Epithelial cell of proximal tubule (primary cell): ENCODE measurements at places on chromosomes 11 and 22.
A peak's percentile ranks its signal among the peaks of the same experiment; 100 is the strongest.

DNA sequence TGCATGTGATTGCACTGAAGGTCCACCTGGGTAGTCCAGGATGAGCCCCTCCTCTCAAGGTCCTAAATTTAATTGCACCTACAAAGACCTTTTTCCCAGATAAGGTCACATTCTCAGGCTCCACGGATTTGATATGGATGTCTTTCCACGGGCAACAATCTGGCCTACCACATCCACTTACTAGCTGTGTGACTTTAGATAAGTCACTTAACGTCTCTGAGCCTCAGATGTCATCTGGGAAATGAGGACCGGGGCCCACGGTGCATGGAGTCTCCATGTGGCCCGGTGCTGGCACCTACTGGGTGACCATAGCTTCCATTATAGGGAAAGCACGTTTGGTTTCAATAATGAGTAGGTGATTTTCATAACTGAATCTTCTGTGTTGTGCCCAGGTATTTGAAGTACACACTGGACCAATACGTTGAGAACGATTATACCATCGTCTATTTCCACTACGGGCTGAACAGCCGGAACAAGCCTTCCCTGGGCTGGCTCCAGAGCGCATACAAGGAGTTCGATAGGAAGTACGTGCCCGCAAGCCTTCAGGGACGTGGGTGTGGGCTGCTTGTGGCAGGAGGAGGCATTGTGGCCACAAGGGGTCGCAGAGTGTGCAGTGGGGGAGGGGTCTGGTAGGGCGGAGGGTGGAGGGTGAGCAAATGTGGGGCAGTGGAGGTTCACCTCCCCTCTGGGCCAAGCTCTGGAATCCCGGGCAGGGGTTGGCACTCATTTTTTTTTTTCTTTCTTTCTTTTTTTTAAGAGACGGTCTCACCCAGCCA, 55.7 kb downstream of the ARHGAP8 start:
- no peak for DNase-seq

GRCh38 chr11:64007160-64007628, 21.0 kb downstream of the OTUB1 start:
- DNase-seq: no peak

GRCh38 chr11:104999721-105000120, 23.2 kb downstream of the CASP5 start:
- peak; percentile 23 for DNase-seq

GRCh38 chr11:27124514-27125264, 84.1 kb downstream of the BBOX1 start:
- DNase-seq: no peak

DNA sequence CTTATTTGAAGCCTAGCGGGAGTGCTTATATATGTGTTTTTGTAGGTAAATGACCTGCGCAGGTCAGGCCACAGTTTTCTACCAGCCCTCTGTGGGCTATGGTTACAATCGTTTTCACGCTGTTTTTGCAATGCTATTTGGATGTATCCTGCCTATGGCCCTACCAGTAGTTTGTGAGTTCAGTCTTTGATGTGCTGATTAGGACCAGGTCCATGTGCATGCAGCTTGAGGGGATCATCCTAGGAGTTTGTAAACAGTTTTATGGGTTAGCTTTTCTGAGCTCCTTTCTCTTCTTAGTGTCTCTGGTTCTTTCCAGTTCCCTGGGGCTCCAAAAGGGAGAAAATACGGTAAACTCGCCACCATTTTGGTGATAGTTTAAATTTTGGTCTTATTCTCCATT, 142.5 kb downstream of the LDLRAD3 start:
- no peak for DNase-seq

GRCh38 chr11:62242021-62242420, at the start of gene SCGB1D2:
Gene SCGB1D2 (plus strand): TSS chr11:62242239. CDS start chr11:62242308, 69 bp downstream.
- DNase-seq: peak; percentile 55

DNA sequence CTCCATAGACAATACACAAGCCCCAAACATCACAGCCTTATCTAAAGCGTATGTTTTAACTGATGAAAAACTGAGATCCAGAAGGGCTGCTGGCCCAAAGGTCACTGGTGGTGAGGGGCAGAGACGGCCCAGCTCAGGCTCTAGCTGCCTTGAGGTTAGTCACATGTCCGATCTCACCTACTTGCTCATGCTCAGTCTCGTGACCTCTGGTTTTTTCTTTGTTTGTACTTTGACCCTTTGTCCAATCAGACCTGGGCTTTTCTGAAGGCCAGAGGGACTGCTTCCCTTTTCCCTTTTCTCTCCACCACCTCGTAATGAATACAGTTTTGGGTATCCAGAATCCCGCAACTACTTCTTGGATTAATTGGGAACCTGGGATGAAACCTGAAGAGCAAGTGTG, 28.6 kb downstream of the MMP20 start:
- DNase-seq: no peak

DNA sequence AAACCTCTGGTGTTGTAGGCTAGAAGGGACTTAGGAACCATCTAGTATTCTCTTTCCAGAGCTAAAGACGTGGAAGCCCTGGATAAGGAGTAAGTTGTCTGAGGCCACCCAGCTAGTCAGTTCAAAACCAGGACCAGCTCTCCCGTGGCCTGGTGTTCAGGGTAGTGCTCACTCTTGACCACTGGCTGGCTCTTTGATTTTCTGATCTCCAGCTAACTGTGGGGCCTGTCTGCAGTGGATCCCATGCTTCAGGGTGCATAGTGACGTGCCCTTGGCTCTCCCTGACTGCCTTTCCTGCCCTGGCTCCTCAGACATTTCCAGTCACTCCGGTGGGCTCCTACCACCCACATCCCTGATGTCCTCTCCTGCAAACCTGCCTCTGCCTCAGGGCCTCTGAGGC, 1.3 kb downstream of the CLMP start:
- DNase-seq: no peak

DNA sequence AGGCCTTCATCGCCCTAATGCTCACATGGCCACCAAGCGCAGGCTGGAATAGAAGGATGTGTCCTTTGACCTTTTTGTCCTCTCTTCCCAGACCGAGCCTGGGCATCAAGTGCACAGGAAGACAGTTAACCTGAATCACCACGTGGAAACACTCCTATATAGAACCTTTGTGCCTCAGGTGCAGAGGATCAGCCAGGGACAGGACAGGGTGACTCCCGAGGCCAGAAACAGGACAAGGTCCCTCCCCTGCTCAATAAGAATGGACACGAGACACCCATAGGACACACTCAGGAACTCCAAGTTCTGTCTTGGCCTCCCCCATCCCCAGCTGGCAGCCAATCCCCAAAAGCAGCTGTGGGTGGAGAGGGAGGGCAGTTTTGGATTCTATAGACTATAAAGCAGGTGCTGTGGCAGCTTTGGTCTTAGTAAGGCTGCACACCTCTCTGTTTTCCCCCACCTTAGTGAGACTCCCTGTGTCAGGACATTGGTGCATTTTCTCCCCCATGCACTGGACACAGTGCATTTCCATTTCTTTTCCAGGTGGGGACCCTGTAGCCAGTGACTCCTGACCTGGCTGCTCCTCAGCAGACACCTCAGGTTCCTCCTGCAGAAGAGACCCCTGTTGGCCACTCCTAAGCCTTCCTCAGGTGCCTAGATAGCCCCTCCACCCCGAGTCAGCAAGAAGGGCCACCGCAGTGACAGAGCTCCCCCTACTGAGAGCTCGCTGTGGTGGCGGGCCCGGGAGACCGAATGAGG, 43.6 kb upstream of the POU2AF1 start:
- DNase-seq: no peak

DNA sequence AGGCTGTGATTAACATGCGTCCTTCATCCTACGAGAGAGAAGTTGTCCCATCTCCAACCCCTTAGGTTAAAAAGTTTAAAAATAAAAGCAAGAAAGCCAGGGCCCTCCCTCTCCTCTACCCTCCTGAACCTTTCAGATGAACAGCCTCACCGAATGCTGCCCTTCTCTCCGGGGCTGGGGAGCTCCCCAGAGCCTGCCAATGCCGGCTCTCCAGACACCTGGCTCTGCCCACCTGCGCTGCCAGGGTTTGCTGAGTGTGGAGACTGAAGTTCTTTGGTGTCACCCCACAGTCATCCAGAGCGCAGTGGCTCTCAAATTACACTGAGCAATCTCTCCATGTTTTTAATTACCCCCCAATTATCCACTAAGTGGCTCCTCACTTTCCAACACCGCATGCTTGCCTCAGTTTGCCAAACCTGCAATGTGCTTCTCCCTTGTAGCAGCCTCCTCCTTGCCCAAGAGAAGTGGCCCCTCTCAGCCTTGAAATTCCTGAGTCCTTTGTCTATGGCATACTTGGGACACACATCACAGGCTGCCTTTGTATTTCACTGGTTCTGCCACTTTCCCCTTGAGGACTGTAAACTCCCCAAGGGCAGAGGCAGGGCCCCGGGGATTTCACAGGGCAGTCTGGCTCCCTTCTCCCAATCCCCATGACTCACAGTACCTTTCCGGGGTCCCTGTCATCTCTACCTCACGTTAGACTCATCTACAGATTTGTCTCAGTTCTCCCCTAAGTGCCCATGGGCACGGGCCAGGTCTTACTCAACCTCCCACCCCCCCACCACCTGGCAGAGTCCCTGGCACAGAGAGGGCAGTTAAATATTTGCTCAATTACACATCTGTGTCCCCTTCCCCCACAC, 2.0 kb downstream of the MYH9 start:
- DNase-seq: no peak

- DNase-seq: no peak
These were observed 59.1 kb upstream of the GNAZ start for GRCh38 chr22:23011105-23011674.

GRCh38 chr22:43188829-43189545, 2.1 kb upstream of the TTLL12 start:
- DNase-seq: no peak
